ENCODE measurements at places on chromosomes 7 and 10.

GRCh38 chr7:33719059-33719581, 186.2 kb upstream of the BMPER start:
- DNase-seq: no peak

DNA sequence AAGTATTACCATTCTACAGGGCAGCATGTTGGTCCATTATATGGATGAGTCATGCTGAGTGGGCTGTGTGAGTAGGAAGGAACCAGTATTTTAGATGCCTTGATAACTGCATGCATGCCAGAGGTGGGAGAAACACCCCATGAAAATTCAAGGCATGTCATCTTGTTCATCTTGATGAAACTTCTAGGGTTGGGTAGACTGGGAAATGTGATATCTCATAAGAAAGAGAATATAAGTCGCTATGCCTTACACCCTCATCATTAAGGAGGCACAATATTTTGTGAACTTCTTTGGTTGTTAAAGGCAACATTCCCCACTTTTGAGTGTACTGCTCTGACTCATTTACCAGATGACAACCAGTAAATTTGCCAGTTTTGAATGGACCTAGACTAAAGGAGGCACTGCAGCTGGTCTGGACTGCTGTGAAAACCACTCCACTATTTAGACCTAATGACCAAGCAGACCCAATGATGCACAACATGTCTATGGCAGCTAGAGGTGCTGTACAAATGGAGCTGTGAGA, 48.0 kb downstream of the ZNF365 start:
- DNase-seq: no peak

GRCh38 chr7:21947056-21947455, 1.4 kb upstream of the CDCA7L start:
- no peak for DNase-seq

GRCh38 chr10:14001298-14002040, 329.3 kb downstream of the FRMD4A start:
- DNase-seq: no peak

- no peak for DNase-seq
Measured at GRCh38 chr7:122412883-122413282, 108.3 kb upstream of the FEZF1 start.

- DNase-seq: no peak
Measured at GRCh38 chr7:142098004-142098403, 13.5 kb upstream of the MGAM2 start.

DNA sequence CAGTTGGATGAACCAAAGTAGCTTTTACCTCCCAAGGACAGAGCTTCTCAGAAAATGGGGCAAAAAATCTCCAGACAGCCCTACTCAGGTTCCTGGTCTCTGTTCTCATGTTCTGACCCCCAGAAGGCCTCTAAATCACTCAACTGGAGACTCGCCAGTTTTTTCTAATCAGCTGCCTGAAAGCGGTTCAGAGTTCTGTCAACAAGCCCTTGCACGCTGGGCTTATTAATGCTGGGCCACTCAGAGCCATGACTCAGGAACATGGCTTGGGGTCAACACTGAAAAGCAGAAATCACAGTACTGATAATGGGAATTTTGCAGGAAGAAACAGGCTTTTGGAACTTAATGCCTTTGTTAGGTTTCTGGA, 15.3 kb downstream of the ECHDC3 start:
- DNase-seq: no peak

DNA sequence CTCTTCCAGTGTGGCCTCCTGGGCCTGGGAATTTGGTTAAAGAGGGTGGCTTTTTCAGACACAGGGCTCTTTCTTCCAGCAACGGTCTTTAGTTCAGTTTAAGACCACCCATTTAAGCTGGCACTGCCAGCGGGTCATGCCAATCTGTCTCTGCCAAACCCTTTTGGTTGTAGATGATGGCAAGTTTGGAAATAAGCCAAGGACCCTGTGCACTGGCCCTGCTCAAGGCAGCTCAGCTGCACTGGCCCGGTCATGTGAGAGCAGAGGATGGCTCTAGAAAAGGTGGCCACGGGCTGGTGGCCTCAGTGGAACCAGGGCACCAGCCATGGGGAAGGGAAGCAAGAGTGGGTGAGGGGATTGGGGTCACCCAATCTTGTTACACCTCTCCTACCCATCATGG, 294.1 kb downstream of the GLRX3 start:
- DNase-seq: no peak

DNA sequence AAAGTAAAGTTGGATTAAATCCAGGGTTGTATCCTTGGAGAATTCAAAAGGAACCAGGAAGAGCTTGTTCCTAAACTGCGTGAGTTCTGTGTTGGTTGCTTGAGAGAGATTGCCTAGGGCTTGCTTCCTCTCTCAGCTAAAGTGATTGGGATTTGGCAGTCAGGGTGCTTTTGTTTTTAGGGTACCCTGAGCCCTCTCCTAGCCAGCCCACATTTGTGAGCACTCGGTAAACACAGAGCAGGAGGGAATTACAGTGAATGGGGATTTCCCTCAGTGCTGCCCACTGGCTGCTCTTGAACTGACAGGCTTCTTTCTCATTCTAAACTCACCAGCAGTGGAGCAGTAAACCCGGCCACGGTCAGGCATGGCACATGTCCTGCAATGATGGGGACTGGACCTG, 146.9 kb downstream of the TPST1 start:
- DNase-seq: no peak

DNA sequence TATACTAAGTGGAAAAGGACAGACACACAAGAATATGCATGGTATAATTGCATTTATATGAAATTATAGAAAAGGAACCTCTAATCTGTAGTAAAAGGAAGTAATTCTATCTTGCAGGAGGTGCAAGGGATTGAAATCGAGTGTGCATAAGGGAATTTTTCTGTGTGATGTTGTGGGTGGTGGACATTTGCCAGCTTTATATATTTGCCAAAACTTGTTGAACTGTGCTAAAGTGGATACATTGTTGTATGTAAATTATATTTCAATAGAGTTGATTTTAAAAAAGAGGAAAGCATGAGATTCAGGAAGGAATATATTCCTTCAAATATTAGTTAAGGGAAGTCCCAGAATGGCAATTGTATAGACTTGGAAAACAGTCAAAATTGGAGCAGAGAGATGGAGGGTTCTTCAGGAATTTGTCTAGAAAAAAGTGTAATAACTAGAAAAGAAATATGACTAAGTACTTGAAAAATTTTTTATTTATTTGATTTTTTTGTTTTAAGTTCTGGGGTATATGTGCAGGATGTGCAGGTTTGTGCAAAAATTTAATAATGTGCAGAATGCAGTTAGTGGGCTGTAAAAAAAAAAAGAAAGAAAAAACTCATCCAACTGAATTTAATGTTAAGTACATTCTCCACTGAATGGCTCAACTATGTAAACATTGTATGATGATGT, 96.1 kb downstream of the ARL4A start:
- DNase-seq: no peak

GRCh38 chr10:58740620-58741369, 228.1 kb downstream of the BICC1 start:
- DNase-seq: no peak

GRCh38 chr10:1186683-1186990, 130.5 kb downstream of the WDR37 start:
- DNase-seq: no peak

GRCh38 chr7:16399916-16400892, 21.1 kb downstream of the CRPPA start:
- DNase-seq: no peak

DNA sequence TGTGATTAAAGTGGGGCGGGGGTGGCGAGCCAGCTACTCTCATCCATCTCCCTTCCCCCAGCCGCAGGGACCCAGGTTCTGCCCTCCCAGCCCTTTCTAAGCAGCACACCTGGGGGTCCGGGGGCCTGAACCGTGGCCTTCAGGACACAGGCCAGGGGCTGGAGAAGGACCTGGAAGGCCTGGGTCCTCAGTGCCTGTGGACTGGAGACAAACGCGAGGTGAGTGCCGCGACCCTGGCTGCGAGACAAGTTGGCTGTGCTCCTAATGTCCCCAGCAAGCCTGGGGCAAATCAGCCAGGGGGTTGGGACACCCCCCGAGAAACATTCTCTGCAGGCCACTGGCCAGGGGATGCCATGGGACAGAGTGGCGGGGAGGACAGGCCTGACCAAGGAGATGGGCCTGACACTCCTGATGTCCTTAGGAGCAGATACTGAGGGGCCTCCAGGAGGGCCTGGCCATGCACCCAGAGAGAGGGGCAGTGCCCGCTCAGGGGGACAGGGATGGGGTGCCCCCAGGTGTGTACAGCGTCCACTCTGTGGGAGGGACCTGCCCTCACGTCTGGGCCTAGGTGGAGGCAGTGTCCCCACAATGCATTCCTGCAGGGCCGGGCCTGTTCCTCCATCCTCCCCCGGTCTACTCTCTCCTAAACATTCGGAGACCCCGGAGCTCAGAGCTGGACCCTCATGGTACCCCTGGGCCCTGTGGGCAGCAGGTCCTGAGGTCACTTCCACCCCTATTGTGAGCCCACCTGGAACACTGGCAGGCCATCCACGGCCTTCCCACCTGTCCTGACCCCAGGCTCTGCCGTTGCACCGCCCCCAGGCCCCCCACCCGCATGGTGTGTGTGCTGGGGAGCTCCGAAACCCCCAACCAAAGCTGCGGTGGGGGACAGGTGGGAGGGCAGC, 13.1 kb downstream of the BRAT1 start:
- DNase-seq: no peak

DNA sequence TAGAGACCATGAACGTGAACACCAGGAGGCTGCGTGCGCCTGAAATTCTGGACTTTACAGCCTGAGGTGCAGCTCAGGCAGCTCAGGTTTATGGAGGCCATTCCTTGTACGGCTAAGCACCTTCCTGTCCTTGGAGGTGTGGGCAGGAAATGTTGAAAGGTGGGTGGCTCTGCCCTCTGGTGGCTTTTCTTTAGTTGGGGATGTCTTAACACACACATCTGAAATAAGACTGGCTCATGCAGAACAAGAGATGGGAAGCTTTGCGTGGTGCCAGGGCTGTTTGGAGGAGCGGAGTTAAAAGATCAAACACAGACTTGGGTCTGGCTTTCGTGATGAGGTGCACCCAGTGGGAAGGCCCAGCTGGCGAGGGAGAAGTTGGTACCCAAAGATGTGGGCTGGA, 64.1 kb downstream of the DOCK1 start:
- no peak for DNase-seq

DNA sequence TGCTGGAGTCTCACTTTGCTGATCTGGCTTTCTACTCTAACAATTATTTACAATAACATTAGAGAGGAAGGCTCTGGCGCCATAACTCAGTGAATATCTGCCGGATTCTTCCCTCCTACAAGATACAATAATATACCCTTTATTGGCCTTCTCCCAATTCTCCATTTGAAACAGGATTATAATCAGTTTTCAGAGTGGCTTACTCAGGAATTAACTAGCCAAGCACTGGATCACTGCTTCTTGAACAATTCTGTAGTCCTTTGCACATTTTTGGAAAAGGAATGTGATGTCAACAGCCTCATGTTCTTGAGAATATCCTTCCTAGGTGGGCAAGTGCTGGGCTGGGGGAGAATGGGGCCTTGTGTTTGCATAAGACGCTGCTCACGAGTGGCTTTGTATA, 125.9 kb downstream of the HIPK2 start:
- no peak for DNase-seq

DNA sequence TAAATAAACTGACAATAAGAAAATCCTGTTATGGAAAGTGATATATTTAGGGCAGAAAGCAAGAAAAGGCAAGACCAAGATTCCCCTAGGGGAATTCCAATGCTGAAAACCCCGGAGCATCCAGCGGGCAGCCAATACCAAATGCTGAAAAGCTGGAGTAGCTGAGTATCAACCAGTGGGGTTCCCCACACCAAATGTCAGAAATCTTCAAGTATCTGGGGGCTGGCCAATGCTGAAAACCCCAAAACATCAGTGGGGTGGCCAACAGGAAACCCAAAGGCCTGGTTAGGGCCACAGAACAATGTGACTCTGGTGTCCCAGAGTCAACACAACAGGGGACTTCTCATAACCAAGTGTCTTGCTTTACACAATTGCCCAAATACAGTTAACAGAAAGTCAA, 271.8 kb upstream of the CACNA2D1 start:
- no peak for DNase-seq

DNA sequence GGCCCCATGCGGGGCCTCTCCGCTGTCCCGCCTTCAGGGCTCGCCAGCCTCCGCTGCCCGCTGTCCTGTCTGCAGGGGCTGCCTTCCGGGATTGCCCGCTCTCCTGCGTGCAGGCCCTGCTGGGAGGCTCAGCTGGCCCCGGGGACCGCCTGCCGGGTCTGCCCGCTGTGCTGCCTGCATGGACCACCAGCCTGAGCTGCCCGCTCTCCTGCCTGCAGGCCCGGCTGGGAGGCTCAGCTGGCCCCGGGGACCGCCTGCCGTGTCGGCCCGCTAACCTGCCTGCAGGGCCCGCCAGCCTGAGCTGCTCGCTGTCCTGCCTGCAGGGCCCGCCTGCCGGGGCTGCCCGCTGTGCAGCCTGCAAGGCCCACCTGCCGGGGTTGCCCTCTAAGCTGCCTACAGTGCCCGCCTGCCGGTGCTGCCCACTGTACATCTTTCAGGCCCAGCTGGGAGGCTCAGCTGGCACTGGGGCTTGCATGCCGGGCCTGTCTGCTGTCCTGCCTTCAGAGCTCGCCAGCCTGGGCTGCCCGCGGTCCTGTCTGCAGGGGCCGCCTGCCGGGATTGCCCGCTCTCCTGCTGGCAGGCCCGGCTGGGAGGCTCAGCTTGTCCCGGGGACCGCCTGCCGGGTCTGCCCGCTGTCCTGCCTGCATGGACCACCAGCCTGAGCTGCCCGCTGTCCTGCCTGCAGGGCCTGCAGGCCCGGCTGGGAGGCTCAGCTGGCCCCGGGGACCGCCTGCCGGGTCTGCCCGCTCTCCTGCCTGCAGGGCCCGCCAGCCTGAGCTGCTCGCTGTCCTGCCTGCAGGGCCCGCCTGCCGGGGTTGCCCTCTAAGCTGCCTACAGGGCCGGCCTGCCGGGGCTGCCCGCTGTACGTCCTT, 165.1 kb downstream of the GLRX3 start:
- peak; percentile 29 for DNase-seq

GRCh38 chr10:57664815-57665214, 602.9 kb downstream of the IPMK start:
- no peak for DNase-seq

DNA sequence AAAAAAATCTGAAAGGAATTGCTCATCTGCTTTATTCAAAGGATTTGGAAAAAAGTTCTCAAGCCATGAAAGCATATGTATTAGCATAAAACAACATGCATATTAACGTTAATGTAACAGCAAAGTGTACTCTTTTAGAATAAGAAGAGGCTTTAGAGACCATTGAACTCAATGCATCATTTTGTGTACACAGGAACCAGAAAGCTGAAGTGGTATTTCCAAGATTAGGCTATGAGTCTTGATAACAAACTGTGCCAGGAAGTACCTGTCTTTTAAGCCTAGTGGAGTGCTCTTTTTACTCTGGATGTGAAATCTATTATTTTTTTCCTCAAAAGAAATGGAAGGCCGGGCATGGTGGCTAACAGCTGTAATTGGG, 164.2 kb downstream of the THSD7A start:
- no peak for DNase-seq

GRCh38 chr7:103143868-103144267, 5.0 kb downstream of the NAPEPLD start:
- DNase-seq: no peak

- no peak for DNase-seq
Measured at GRCh38 chr7:130922206-130923112, 188.5 kb upstream of the KLF14 start.

- DNase-seq: no peak
Measured at GRCh38 chr7:84533182-84533581, 338.6 kb upstream of the SEMA3A start.

- no peak for DNase-seq
Measured at GRCh38 chr7:150489782-150490181, 24.9 kb upstream of the GIMAP7 start.
